ENCODE measurements at places on chromosomes 4 and X. TPM values are rescaled to one million over a fixed set of nuclear protein-coding genes. Genes with fewer than 3 reads are reported as not detected.

DNA sequence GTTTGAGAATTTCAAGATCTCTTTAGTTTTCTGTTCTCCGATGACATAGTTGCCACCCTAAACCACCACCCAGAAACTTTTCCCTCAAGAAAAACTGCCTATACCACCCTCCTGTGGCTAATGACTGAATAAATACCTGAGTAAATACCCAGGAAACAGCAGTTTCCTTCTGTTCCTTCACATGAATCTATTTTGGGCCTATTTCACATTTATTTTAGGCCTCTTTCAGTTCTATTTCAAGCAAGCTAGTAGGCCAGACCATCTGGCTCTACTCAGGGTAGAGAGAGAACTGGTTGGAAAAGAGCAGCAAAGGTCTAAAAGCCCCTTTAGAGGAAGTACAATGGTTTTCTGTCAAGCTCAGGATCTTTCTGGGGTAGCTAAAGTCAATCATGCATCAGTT lies 23.4 kb downstream of the ARHGEF9 start:
- DNase-seq = no peak

DNA sequence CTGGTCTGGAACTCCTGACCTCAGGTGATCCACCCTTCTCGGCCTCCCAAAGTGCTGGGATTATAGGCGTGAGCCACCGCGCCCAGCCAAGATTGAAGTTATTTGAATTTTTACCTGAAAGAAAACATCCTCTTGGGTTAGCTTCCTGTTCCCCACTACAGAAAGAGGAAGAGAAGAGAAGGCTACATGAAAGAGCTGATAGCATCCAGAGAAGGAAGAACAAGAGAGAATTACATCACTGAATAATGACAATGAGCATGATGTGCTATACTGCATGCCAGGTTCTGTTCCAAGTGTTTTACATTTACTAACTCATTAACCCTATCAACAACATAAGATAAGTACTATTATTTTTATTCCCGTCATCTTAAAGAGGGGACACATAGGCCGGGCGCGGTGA lies 11.5 kb upstream of the TBC1D1 start:
- no peak for DNase-seq

DNA sequence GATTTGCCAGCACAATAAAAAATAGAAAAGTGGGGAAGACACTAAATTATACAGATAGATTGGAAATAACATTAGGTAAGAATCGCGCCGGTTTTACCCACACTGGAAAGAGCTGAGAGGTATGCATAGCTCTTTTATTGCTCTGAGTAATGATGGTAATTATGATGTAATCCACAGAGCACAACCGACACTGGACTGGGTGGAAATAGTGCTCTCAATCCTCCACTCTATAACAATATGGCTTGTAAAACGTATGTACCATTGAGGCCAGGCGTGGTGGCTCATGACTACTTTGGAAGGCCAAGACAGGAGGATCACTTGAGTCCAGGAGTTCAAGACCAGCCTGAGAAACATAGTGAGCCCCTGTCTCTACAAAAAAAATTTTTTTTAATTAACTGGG lies 104.3 kb upstream of the RAPGEF2 start:
- no peak for DNase-seq

DNA sequence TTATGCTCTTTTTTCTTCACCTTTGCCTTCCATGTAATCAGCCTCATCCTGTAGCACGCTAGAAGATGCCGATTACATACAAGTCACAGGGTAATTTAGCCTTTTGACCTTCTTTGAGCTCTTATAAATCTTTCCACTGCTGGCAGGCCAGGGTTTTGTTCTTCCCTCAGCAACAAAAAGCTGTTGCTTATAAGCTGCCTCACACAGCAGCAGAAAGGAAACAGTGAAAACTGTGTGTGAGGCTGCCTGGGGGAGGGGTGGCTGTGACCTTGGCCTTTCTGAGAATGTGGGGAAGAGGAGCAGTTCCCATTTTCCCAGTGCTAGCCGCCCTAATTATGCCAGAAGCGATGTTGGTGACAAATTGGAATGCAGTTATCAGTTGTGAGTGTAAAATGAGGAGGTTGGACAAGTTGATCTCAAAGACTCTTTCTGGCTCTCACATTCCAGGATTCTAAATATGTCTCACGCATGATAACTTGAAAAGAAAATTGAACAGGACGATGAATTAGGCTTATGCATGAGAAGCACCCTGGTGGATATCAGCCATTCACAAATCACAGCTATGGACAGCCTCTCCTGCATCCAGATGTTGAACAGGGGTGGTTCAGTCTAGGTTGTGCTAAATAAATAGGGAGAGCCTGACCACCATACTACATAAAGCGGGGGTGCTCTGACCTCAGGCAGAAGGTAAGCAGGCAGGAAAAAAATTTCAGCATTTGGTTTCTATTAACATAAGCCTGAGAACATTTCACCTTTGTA lies 25.7 kb downstream of the SLITRK2 start:
- DNase-seq = no peak

DNA sequence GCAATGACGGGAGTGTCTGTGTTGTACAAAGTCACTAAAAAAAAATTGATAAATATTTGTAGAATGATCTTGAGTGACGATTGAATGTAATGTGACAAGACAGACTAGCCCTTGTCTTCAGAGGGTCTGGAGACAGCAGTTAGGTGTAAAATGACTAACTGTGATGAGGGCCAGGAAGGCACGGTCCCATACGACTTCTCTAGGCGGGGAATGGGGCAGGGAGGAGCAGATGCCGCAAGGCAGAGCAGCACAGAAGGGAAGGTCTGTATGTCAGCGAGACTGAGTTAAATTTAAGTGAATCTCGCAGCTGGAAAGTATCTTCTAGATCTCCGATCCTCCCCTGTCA lies 405 bp downstream of the CENPE start:
- no peak for DNase-seq

GRCh38 chr4:82043081-82043808 lies 330.5 kb downstream of the HNRNPD start:
- DNase-seq = no peak

DNA sequence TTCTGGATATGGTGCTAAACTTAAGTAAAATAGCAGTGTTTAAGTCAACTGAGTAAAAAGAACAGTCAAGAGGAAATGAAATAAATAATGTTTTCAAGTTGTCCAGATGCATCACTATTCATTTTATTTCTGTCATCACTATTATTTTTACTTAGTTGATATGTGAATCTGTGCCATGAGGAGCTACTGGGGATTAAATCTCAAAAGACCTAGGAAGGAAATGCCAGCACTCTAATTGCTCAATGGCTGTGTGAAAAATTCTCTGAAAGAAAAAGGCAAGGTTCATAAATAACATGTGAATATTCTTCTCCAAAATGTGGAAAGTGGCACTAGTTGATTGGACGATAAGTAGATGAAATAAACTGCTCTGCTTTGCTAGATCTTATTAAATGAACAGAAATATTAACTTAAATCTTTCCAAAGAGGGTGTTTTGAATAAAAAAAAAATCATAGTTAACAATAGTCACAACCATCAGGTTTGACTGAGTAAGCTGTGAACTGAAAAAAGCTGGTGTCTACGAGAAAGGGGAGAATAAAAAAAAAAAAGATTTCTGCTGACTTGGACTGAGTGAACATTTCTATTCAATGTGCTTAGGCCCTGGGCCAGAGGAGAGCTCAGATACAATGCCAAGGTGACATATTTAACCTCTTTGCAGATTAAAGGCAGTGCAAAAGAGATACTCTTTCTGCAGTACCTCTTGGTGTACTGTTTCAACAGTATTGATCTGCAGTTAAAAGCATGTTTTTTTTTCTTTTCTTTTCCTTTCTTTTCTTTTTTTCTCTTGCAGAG lies 1.6 kb downstream of the SPARCL1 start:
- no peak for DNase-seq

GRCh38 chrX:16970977-16971376 lies 24.5 kb downstream of the REPS2 start:
- DNase-seq = no peak

DNA sequence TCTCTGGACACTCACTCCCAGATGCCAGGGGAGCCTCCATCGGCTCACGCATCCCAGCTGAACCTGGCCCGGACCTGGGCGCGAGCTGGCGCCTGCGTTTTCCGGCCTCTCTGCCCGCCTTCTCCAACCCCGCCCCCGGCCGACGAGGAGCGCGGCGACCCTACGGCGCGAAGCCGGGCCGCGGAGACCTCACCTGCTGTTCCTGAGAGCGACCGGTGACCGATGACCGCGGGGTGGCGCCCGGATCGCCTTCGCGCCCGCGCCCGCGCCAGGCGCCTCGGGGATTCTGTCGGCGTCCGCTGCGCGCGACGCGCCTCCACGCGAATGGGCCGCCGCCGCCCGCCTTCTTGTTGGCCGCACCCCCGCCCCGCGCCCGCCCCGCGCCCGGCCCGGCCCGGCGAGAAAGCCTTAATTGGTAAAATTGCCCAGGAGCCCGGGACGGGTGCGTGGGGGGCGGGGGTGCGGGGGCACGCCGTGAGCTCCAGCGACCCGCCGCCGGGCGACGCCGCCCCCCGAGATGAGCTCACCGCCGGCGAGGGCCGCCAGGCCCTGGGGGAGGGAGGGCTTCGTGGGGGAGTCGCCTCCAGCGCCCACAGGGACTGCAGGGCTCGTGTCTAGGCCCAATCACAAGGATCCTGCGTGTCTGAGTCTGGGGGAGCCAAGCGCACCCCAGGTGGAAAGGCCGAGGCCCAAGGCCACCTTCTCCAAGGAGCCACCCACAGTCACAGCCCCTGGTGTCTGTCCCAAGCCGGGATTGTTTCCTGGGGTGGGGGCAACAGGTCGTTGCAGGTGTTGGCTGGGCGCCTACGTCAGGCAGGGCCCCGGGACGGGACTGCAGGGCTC lies at the start of gene FLNA:
FLNA (minus strand) TSS at position 322 of the 843 bp plus-strand sequence. CDS start 3,389 bp downstream, outside the sequence.
- no peak for DNase-seq

- DNase-seq = no peak
Measured at GRCh38 chr4:10529291-10530136, 72.3 kb upstream of the ZNF518B start.

DNA sequence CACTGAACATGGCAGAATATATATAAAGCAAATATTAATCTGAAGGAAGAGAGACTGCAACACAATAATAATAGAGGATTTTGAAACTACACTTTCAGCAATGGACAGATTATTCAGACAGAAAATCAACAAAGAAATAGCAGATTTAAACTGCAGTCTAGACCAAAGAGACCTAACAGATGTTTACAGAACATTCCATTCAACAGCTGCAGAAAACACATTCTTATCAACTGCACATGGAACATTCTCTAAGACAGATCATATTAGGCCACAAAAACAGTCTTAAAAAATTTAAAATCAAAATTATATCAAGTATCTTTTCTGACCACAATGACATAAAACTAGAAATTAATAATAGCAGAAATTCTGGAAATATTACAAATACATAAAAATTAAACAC lies 27.1 kb downstream of the CENPE start:
- no peak for DNase-seq

DNA sequence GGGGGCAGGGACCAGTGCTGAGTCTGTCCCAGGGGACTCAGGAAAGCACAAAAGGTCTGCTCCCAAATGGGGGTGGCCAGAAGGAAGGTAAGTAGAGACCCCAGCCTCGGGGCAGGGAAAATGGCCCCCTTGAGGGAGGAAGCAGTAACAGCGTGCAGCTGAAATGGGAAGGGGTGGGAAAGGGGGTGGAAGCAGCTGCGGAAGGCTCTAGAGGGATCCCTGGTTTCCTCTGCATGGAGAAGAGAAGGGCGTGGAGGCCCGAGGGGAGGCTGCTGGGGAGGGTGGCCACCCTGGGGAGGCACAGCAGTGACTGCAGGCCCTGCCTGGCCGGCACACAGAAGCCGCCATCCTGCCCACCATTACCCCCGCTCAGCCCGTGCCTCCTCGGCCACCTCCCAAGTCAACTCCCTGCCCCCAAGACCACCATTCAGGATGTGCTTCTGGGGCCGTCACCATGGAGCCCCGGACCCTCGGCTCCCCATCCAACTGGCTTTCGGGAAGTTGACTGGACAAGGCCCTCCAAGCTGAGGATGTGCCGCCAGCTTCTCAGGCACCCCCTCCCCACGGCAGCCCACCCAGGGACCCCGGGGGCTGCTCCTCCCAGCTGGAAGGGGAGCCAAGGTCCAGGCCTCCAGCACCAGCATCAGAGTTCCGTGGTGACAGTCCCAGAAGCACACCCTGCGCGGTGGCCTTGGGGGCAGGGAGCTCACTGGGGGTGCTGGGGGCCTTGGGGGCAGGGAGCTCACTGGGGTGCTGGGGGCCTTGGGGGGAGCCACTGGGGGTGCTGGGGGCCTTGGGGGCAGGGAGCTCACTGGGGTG lies 23.6 kb downstream of the CFAP99 start:
- DNase-seq = no peak

- no peak for DNase-seq
Measured at GRCh38 chrX:16559206-16559619, 90.7 kb upstream of the S100G start.

DNA sequence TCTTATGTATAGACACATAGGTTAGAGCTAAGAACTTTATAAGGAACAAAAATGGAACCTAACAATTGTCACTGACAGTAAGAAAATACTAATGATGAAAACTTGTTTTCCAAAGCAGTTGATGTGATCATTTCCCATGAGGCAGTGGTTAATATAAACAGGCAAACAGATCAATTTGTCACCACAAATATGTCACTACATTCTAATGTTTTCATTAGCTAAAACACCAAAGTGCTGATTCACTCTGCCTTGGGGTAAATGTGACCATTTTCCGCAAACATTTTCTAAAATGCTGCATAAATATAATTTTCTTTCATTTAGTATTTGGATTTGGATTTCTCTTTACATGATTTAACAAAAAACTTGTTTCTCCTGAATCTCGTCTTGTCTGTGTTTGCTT lies 408.9 kb upstream of the CTSO start:
- no peak for DNase-seq

DNA sequence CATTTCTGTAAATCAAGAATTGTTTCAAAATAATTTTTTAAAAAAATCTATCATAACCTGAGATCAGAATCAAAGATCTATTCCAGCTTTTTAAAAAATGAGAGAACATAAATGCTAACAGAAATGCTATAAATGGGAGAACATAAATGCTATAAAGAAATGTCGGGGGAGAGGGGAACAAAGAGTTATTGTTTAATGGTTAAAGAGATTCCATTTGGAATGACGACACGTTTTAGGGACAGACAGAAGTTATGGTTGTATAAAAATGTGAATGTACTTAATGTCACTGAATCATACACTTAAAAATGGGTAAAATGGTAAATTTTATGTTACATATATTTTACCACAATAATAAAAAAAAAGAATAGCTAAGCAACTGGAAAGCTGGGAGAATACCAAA lies 127.1 kb downstream of the ATRX start:
- DNase-seq = no peak

TNIP2 gene
- total RNA-seq = 41.0 TPM

GPR143 gene
- 3.7 TPM for total RNA-seq

MAGEC3 gene
- not detected for total RNA-seq

GSX2 gene
- total RNA-seq = not detected

CLCN4 gene
- total RNA-seq = 2.2 TPM
